SJSA1 (cell line): ENCODE measurements at places on chromosomes 7 and 10.
A peak's percentile ranks its signal among the peaks of the same experiment; 100 is the strongest.

GRCh38 chr7:49324040-49324439, 399.7 kb downstream of the CDC14C start:
- no peak for DNase-seq

DNA sequence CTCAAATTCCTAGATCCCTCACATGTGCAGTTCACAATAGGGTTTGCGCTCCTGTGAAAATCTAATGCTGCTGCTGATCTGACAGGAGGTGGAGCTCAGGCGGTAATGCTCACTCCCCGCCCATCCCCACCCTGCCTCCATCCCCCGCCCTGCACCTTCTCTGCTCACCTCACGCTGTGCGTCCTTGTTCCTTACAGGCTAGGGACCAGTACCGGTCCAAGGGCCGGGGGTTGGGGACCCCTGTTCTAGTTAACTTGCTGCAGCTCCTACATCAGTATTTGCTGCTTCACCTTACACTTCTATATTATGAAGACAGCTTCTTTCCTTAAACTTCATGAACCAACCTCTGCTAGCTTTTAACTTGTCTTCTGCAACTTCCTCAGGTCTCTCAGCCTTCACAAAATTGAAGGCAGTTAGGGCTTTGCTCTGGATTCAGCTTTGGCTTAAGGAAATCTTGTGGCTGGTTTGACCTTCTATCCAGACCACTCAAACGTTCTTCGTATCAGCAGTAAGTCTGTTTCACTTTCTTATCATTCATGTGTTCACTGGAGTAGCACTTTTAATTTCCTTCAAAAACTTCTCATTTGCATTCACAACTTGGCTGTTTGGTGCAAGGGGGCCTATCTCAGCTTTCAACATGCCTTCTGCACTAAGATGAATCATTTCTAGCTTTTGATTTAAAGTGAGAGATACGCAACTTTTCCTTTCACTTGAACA, 1.7 kb upstream of the TNKS2 start:
- peak; percentile 9 for DNase-seq

DNA sequence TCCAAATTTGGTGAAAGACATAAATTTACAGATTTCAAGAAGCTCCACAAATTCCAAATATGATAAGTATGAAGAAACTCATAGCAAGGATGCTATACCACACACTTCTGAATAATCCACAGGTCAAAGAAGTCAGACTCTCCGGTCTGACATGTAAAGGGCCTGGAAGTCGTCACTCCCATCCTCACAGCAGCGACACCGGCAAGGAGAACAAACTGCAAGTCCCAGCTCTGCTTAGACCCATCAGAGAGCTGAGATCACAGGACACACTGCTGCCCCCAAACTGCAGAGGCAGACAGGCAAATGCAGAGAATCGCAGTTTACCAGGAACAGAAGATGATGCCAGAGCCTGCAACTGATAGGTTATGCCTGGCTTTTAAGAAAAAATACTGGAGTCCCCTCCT, 62.0 kb downstream of the AMZ1 start:
- no peak for DNase-seq

DNA sequence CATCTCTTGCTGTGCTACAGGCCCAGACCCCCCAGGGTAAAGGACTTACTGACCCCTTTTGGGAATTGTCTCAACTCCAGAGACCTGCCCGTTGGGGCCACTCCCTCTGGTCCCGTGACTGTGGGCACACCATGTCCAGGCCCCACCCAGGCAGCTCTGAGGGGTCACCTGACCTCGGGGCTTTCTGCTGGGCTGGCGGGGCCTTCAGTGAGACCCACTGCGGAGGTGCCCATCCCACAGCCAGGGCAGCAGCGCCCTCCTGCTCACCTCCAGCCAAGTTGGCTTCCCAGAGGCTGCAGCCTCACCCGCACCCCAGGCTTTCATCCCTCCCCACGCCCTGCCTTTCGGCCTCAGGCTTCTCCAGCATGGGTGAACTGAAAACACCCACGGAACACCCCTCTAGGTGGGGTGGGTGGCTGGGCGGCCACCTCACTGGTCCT, 147.2 kb downstream of the DNAJB6 start:
- no peak for DNase-seq

GRCh38 chr7:156203923-156204322, 391.7 kb upstream of the SHH start:
- no peak for DNase-seq
